ENCODE measurements at places on chromosomes 11 and 22.

GRCh38 chr22:50481045-50481439 is 301 bp upstream of the ADM2 start:
- no peak for DNase-seq

- DNase-seq, result no peak
Observed at GRCh38 chr11:70622091-70622490, 223.8 kb downstream of the CTTN start.

DNA sequence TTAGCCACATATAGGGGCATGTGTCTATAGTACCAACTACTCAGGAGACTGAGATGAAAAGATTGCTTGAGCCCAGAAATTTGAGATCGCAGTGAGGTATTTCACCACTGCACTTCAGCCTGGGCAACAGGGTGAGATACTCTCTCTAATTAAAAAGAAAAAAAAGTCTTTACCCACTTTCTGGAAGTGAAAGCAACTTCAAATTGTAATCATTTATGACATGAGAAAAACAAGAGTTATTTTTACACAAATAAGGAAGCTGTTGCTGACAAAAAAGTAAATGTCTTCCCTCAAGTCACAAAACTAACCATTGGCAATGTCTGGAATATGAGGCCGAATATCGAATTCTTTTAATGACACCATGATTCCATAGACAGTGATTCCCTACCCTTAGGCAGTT is 71.4 kb downstream of the GLYATL1 start:
- DNase-seq, result no peak

DNA sequence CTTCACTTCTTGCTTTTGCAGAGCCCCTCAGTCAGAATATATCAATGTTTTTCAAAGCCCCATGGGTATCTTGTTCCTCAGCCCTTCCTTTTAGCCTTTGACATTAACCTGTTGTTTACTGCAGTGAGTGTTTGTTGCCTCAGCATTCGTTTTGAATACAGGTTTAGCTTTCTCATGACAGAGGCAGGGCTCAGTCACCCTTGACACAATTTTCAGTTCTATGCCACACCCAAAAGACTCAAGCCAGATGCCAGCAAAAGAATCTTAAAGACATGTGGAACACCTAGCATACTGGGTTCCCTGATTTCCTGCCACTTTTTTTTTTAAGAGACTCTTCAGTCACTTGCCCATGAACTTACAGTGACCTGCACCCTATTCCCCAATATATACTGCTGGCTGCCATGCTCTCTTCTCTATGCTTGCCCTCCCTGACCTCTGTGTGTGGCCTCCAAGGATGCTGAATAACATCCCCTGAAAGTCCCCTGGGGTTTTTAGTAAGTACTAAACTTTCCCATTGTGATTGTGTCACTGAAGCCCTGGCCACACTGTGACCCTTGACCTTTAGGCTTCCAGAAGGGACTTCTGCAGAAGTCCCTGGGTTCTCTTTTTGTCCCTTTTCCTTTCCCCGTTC is 1225.5 kb downstream of the TBC1D22A start:
- DNase-seq, result no peak

DNA sequence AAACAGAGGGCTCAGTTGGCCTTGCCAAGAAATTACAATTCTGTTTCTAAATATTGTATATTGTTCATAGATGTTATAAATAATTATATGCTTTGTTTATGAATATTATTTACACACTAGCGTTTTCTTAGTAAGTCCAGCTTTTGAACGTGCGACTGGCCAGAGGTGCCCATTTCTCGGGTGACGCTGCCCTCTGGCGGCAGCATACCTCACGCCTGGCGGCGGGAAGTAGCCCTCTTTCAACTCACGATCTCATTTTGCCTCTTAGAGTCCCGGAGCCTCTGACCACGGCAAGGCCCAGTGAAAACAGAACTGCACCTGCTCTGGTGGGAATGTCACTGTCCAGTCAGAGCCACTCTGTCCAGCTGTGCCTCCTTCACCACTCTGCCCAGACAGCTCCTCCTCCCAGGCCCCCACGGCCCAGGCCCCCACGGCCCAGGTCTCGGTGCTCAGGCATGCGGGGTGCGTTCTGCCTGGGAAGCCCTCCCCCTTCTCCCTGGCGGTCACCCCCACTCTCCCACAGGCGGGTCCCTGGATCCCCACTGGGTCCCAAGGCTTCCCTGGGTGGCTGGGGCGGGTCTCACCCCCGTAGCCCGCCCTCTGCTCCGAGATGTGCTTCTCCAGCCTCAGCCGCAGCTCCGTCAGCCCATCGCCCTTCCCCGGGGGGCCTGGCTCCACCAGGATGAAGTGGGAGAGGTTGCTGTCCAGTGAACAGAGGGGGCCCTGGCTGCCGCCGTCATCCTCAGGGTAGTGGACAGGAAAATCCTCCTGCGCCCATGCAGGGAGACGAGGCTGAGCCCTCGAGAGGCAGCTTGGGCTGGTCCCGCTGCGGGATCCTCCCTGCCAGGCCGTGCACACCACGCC is 19.3 kb downstream of the TSSC4 start:
- peak; percentile 65 for DNase-seq

DNA sequence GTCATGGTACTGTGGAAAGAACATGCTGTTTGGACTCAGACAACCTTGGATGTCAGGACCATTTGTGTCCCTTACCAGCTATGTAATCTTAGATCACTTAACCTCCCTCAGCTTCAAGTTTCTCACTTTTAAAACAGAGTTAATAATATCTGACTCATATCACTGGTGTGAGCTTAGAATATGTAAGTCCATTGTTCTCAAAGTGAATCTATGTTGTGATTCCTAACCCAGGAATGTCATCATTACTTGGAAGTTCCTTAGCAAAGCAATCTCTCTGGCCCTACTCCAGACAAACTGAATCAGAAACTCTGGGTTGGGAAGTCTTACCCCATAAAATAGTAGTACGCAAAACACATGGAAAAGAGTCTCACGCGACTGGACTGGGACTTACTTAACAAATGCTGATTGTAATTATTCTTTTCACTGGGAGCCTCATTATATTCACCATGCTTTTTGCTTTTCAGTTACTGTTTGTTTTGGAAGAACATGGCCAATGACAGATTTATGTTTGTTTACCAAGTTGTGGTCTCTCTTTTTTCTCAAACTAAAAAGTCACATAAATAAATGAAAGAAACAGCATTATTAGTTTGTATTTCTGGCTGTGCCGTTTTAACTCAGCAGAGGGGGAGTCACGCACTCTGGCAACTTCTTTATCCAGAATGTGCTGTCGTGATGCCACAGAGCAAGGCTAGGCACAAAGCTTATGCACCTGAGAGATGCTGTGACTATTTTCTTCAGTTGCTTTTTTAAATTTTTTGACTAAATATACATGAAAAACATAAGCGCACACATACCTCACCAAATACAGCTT is 217.7 kb upstream of the CTSC start:
- no peak for DNase-seq

DNA sequence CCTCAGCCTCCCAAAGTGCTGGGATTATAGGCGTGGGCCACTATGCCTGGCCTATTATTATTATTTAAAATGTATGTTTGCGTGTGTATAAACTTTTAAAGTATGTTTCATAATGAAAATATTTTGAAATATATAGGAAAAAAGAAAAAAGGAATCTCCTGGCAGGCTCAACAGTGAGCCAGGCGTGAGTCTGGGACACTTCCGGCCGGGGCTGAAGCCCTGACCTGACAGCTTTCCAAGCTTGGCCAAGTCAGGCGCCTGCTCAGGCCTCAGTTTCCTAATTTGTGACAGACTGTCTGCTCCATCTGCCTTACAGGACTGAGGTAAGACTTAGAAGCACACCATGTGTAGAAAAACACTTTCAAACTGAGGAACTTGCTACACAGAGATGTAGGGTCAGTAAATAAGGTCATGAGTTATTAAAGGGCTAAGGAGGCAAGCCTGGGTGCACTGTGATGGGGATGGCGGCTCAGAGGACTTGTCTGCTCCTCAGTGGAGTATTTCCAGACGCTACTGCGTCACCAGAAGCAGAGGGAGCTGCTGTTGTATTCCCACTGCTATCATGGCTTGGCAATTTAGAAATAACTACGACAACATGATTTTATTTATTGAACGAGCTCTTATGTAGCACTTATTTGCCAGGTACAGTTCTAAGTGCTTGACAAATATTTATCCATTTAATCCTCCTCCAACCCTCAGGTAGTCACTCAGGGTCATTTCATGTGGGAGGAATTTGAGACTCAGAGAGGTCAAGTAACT is 100.1 kb downstream of the PRR5L start:
- no peak for DNase-seq

- no peak for DNase-seq
Observed at GRCh38 chr11:86117001-86117711, 48.3 kb upstream of the PICALM start.

DNA sequence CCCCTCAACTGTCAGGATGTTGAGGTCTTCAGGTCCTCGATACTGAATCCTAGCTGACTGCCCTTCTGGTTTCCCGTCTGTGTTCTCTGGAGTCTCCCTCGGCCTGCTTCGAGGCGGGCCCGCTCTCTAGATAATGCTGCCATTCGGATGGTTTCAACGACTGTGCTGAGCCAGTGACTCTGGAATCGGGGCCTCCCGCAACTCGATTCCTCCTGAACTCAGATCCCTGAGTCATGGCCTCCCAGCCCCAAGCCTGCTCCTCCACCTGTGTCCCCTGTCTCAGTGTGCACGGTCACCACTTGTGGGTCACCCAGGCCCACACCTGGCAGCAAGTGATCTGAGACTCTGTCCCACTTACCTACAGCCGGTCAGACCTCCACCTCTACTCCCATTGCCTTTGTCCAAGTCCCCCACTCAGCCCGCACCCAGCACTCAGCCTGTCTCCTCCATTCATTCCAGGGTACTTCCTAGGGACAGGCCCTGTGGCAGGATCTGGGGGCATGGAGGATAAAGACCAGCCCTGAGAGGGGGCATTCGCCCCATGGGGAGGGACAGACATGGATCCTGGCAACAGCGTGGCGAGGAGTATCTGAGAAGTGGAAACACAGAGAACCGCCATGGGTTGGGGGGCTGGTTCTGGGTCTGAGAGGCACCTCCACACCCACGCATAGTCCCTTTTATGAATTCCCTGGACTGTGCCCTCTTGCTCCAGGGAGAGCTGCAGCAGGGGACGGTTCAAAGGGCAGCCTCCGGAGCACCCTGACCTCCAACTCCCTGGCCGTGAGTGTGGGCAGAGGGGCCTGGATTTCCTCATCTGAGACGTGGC is 14.3 kb downstream of the MPST start:
- DNase-seq, result no peak

DNA sequence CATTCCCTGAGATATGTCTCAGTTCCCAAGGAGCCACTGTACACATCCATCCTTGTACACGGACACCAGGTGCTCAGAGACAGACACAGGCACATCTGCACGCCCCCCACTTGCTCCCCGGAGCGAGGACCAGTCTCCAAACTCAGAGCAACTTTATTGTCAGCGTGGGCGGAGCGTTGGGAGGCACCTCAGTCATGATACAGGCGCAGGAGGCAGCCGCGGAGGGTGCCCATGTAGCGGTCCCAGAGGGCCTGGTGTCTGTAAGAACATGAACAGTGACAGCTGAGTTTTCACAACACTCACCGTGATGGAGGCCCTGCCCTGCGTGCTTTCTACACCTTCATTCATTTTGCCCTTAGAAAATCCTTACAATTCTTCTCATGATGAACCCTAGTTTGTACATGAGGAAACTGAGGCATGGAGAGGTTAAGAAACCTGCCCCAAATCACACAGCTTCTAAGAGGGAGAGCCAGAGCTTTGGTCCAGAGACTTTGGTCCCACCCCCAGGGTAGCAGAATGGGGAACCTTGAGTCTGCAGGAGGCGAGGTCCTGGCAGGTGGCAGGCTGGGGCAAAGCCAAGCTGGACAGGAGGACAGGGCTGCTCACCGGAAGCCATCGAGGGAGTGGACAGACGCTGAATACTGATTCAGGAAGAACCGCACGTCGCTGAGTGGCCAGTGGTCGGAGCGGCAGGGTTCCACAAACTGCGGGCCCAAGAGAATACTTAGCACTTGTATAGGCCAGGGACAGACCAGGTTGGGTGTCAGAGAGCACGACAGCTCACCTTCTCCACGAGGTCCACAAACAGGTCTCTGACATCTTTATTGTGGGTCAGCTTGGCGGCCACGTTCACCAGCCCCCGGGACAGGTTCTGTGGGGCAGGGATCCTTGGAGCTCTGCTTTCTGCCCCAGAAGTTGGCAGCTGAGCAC is 4.2 kb downstream of the FIBP start:
- DNase-seq, result no peak

DNA sequence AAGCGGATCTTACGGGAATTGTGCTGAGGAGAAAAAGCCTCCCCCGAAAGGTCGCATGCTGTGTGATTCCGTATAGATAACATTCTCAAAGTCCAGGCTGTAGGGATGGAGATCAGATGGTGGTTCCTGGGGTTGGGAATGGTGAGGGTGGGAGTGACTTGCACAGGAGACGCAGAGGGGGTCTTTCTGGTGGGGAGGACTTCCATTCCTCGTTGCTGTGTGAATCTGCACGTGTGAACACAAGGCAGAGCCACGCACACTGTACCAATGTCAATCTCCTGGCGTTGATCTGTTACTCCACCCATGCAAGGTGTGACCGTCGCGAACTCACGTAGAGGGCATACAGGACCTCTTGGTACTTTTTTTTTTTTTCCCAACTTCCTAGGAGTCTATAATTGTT is 59.0 kb upstream of the KCNQ1OT1 start:
- DNase-seq, result no peak

DNA sequence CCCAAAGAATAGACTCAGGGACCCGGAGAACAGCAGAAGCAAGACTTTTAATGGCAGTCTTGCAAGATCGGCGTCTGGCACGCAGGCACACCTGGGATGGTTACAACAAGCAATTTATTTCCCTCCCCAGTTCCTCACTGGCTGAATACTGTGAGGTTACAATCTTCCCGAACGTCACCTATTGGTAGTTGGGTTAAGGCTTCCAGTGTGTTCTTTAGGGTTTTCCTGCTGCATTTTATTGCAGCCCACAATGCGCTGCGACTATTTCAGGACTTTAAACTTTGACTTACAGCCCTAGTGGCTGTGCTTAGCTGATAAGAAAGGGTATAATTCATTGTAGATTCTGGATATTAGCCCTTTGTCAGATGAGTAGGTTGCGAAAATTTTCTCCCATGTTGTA is 11.5 kb upstream of the TRIM68 start:
- DNase-seq, result no peak

GRCh38 chr11:116175707-116176106 is 597.1 kb downstream of the BUD13 start:
- no peak for DNase-seq

DNA sequence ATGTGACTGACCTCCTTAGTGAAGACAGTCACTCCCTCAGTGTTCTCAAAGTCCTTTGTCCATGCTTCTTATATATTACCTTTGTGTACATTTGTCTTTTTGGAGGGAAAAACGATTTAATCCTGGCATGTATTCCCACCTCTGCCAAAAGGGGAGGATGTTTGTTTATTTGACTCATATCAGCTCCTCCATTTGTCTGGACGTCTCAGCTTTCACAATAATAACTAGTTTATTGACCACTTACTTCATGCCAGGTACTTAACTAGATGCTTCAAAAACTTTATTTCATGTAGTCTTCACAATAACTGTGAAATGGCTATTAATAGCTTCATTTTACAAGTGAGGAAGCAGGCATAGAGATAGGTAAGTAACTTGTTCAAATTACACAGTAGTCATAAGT is 5.3 kb downstream of the TBCEL start:
- DNase-seq, result no peak

DNA sequence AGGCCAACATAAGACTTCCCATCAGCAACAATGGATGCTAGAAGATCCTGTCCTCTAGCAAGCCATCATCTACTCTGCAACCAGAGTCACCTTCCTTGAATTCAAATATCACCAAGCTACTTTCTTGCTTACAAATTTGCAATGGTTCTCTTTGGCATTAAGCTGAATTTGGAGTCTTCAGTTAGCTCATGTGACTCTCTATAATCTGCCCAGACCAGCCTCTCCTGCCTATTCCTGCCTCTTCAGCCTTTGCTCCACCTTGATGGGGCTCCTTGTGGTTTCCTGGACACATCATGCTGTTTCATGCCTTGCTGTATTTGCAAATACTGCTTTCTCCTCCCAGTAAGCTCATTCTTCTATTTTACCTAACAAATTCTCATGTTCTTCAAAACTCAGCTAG is 82.3 kb downstream of the RASSF10 start:
- DNase-seq, result no peak
